ENCODE measurements at places on chromosomes 5 and 9. TPM values are rescaled to one million over a fixed set of nuclear protein-coding genes. Genes with fewer than 3 reads are reported as not detected.

Gene IFNA16
- total RNA-seq = not detected

DNA sequence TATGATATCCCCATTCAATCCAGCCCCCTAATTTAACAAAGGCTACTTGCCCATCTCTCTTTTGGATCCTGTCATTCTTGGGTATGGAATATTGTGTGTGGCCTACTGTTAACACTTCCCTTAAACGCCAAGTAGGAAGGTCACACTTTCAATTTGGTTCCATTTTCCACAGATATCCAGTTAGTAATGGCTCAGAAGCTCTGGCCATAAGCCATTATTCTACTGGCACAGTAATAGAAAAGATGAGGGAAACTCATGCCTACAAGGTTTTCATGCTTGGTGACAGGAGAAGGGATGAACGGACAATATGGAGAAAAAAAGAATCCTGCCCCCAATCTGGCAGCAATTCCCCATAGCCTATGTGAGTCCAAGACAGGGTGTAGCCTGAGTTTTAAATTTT lies 227.6 kb downstream of the CRB2 start:
- DNase-seq = no peak

- no peak for DNase-seq
Measured at GRCh38 chr9:38724754-38725153, 4.8 kb upstream of the FAM240B start.

DNA sequence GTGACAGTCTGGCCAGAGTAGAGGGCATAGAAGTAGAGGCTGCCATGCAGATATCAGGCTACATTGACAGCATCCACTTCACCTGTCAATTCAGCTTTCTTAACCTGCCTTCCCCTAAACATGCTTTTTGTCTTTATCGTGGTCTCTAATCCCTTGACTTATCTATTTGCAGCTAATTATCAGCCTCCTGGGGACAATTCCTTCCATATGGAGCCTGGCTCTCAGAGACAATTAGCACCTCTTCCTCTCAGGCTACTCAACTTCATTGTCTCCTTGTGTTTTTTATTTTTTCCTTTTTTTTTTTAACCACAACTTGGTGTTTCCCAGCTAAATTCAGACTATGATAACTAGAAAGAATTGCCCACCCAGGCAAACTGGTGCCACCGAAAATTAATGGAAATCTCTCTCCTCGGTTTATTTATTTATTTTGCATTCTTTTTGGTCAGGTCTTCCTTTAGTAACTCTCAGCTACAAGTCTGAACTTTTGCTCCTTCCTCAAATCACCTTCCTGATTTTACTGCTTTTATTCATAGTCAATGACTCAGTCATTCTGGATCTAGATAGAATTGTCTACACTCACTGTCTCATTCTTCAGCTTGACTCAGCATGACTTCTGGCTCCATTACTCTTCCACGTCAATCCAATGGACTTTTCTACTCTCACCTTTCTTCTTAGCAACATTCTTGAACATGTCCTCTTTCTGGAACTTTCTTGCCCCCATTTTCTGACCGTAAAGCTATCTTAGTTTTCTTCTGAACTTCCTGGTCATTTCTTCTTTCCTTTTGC lies 63.0 kb upstream of the BASP1 start:
- no peak for DNase-seq

GRCh38 chr5:81393430-81393782 lies 528 bp downstream of the ACOT12 start:
- no peak for DNase-seq
